Central memory CD8-positive, alpha-beta T cell (primary cell): ENCODE measurements at places on chromosomes 4 and X.

DNA sequence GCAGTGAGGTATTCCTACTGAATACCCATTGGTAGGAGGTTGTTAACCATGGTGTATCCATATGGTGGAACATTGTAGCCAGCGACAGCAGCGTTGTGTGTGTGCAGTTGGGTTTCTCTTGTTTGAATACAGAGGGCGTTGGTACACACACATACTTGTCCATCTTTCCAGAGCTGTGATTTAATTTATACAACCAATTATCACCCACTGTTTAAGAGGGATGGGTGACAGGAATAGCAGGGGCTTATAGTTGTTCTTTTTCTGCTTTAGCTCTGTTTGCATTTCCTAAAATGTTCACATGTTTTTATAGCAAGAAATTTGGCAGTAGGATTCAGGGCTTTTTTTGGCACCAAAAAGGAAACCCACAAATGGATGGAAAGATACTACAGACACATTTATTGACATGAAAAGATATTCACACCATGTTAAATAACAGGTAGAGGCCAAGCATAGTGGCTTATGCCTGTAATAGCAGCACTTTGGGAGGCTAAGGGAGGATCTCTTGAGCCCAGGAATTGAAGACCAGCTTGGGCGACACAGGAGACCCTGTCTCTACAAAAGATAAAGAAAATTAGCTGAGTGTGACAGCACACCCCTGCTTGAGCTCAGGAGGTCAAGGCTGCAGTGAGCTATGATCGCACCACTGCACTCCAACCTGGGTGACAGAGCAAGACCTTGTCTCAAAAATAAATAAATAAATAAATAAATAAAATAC lies 60.6 kb downstream of the TNIP2 start:
- no peak for DNase-seq

DNA sequence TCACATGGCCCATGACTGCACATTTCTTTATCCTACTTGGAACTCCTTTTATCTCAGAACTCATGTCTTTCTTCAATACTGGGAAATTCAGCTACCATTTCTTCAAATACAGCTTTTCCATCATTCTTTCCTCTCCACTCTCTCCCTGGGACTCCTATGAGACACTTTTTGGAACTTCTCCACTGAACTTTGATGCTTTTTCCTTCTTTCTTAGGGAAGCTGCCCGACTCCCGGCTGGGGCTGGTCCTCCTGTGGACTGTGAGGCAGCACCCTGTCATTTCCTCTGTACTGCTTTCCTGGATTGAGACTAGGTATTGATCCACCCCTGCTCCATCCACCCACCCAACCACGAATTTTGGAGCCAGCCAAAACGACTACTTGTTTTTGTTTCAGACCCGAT lies 40.0 kb downstream of the ZFYVE28 start:
- DNase-seq: no peak

DNA sequence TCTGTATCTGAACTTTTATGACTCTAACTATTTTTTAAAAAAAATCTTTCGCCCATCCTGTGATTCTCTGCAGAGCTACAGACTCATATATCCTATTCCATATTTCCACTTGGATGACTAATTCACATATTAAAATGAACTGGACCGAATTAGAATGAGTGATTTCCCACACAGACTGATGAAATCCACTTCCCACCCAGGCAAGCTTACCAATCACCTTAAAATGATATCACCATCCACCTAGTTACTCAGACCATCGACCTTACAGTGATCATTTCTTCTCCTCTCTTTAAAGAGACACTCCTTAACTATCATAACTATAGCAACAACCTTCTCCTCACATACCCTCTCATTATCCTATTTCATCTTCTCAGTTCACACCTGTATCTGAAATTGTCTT lies 34.1 kb upstream of the GUCY1B1 start:
- DNase-seq: no peak

- DNase-seq: no peak
Measured at GRCh38 chr4:3344596-3344995, 51.8 kb downstream of the RGS12 start.

DNA sequence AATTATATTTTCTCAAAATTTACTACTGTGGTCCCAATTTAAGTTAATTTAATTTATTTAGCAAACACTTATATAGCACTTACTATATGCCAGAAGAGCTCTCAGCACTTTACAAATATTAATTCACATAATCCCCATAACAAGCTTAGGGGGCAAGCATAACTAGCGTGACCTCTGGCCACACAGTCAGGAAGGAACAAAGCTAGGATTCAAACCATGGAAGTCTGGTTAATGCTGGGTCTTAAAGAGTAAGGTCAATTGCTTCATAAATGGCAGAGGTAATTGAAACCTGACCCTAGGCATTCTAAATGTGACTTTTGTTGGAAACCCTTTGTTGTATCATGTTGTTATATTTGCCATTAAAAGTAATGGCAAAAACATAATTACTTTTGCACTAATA lies 279.5 kb upstream of the EMCN start:
- no peak for DNase-seq

DNA sequence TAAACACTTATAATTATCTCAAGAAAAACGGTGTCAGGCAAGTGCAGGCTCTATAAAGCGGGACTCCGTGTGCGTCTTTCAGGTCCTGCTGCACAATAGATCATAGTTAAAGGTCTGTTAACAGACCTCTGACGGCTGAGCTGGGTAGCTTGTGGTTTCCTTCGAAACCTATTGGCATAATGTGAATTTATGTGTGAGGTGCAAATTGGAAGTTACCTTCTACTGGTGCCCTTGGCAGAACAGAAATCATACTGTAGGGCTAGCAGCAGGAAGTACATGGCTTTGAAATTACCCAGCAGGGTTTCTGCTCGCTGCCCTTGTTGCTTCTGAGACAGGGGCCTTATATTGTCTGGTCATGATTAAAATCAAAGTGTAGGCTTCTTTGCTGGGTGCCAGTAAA lies 216.4 kb upstream of the HAND2 start:
- DNase-seq: no peak

- DNase-seq: no peak
Measured at GRCh38 chr4:173328236-173328901, 5.8 kb downstream of the HMGB2 start.

DNA sequence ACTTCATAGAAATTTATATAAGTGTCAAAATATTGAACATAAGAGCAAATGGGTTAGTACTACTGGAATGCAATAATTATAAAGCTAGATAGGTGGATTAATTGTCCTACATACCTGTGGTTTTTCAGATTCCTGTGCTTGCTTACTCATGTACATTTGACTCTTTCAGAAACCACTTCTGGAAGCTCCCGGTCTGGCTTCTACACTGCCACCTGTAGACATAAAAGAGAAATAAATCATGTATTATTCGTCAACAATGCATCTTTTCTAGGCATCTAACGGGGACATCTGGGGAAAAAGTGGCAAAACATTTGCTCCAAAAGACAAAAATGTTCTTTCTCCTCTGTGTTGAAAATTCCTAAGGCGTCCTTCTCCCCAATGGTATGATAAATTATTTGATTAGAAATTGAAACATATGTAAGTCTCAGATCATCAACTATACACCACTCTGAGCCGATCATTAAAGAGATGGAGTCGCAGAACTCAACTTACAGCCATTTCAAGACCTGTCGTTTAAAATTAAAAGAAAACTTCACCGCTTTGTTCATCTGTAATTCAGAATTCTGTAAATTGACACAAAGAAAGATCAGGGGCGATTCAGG lies 648.7 kb upstream of the DIPK2B start:
- no peak for DNase-seq

DNA sequence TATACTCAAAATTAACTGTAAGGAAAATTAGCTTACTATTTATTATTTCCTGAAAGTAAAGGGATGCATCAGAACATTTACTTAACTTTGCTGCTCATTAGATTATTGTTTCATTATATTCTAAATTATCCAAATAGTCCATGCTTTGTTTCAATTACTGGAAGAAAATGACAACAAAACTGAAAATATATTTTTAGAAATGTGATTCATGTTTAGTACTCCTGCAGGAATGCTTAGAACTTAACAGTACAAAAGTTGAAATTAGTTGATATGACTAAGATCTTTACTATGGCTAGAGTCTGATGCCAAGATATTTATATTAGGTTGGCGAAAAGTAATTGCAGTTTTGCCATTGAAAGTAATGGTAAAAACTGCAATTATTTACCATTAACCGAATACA lies 660.5 kb upstream of the PABPC4L start:
- DNase-seq: no peak

GRCh38 chr4:85736571-85736970 lies 261.6 kb downstream of the ARHGAP24 start:
- DNase-seq: no peak

DNA sequence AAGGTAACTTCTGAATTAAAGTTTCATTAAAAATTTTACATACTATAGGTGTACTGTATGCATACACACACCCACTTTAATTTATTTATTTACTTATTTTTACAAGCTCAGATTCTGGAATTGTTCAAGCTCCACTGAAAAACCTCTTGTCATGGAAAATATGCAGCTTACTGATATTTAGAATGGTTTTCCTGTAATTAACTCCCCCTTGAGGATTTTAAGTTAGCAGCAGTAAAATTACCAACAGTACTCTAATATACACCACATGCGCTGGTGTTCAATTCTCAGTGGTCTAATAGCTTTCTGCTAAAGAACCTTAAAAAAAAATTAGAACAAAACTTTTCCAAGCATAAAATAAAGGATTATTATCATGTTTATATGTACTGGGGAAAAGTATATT lies 12.0 kb downstream of the MAB21L2 start:
- DNase-seq: no peak

- no peak for DNase-seq
Measured at GRCh38 chr4:78602334-78602733, 50.8 kb downstream of the ANXA3 start.

DNA sequence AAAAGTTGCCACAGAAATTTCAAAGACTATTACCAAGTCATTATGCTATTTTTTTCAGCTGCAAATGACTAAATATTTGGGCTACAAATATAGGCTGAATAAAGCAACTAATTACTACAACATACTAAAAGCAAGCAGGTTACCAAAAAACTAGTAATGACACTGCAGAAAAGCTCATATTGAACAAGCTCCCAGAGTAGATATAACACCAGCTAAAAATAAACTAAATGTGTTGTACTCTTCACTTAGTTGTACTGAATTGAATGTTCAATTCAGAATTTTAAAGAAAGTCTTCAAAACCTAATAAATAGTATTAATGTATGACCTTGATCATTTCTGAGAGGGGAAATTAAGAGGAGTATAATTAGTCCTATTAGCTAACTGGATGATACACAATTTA lies 12.0 kb downstream of the ATP8A1 start:
- no peak for DNase-seq

- no peak for DNase-seq
Measured at GRCh38 chrX:6885909-6886308, 261.6 kb upstream of the STS start.

DNA sequence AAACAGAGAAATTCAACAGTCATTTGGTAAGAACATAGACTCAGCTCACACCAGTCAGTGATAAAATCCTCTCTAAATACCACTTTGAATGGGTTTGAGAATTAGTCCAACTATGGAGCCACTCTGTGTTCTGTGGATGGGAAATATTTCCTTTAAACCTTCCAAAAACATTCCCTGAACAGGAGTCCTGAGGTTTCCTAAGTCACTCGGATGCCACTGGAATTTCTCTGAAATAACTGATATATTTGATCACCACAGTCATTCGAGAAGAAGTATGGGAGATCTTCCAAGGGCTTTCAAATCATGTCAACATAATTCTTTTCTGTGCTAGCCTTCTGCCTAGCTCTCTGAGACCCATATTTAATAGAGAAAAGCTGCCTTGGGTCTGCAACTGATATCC lies 958.6 kb downstream of the STIM2 start:
- no peak for DNase-seq

DNA sequence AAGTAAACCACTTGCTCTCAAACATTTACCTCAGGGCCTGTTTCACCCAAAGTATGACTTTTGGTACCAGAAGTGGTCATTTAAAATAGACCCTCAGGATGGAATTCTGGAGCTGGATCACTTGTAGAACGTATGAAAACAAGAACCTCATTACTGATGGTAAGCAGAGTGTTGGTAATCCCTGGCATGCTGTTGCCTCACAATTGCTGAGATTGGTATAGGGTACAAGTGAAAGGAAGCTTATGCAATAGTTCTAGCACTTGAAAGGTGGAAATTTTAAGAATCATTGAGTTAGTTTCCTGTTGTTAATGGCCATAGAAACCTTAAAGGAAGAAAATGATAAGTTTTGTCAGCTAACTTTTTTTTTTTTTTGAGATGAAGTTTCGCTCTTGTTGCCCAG lies 22.3 kb upstream of the THOC2 start:
- DNase-seq: no peak

DNA sequence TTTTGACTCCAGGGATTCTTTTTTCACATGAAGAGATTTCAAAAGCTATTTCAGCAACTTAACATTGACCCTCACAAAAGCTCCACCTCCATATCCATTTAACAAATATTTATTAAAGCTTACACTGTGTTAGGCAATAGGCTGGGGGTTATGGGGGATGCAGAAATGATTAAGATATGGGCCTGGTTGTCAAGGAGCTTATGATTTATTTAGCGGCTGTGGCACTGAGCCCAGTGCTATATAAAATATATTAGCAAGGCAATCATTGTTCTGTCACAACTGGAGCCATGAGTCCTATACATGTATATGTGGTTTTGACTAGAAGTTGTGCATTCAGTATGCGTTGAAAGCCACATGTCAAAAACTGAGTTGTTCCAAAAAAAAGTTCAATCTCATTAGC lies 131.1 kb downstream of the GPC3 start:
- no peak for DNase-seq

GRCh38 chrX:103932133-103932532 lies 30.3 kb upstream of the TMSB15B start:
- no peak for DNase-seq

GRCh38 chr4:102817021-102817605 lies 10.2 kb downstream of the UBE2D3 start:
- no peak for DNase-seq

DNA sequence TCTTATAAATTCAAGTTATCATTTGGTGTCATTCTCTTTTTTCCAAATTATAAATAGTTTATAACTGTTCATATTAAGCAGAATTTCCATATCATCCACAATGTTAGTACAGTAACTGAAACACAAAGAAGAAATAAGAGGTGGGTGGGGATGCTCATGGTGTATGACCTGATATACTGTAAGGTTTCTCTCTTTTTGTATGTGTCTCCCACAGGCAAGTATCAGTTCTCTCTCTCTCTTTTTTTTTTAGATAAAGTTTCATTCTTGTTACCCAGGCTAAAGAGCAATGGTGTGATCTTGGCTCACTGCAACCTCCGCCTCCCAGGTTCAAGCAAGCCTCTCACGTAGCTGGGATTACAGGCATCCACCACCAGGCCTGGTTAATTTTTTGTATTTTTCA lies 43.7 kb upstream of the UGT2A3 start:
- DNase-seq: no peak

DNA sequence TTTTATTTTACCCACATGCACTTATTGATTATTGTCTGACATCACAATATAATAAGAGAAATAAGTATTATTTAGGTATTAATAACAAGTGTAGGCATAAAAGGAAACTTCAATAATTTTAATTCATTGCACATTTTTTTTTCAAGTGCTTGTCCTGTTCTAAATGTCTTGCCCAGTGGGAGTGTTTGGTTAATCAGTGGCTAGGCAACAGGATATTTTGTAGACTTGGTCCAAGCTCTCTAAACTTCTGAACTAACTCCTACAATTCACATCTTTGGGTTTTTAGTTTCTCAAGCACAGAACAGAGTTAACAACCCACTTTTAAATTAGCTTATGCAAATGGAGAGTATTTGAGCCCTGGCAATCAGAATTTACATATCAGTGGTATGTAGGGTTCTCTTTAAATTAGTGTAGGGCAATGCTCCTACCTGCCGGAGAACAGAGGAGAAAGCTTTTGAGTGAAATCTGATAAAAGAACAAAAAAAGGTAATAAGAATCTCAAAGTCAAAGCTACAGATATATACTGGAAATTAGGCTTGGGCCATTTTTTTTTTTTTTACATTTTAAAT lies 353.5 kb downstream of the ADGRL3 start:
- DNase-seq: no peak
